Stimulated activated CD4-positive, alpha-beta T cell treated with anti-CD3 and anti-CD28 coated beads, Interleukin-4, amount 100 ng/mL, for 48 hours (primary cell): ENCODE measurements at places on chromosomes 5 and 9.

DNA sequence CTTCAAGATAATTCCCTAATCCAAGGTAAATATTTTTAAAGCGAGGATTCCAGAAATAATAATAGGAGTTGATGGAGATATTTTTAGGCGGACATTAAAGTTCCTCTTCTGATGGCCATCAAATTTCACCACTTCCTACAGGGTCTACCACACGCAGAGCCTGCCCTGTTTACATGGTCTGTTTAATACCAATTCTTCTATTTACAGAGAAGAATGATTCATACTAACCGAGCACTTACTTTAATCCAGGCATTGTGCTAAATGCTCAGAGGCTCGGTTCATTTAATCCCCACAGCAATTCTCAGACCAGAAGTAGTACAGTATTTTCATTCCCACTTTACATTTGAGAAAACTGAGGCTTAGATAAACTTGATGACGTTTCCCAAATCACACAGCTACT lies 3.0 kb upstream of the ITGA1 start:
- DNase-seq = no peak

DNA sequence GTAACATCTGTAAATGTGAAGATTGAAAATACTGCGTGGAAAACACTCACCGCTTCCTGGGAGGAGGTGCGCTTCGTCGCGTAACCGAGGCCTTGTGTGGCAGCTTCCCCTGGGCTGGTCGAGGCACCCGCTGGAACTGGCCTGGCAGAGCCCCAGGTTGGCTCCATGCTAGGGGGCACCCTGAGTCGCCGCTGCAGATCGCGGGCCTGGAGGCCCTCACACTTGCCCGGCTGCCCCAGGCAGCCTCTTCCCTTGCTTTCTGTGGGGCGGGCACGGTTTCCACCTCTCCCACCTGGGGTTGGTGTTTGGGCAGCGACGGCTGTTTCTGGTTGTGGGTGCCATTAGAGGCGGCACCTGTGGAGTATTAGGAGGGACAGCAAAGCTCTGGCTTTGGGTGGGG lies 852 bp downstream of the ZNF354C start:
- DNase-seq = no peak

DNA sequence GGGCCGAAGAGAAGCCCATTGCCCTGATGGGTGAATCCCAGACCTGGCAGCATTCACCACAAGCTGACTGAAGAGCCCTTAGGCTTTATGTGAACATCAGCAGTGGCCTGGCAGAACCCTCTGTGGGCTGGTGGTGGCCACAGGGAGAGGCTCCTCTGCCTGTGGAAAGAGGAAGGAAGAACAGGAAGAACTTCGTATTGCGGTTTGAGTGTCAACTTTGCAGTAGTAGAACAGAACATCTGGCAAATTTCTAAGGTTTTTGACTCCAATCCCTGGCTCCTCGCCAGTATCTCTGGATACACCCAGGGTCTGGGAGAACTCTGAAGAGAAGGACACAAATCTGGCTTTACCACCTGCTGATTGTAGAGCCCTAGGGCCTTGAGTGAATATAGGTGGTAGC lies 356.4 kb upstream of the GRAMD2B start:
- no peak for DNase-seq

GRCh38 chr9:119369680-119370366 lies 588 bp upstream of the BRINP1 start:
- no peak for DNase-seq

DNA sequence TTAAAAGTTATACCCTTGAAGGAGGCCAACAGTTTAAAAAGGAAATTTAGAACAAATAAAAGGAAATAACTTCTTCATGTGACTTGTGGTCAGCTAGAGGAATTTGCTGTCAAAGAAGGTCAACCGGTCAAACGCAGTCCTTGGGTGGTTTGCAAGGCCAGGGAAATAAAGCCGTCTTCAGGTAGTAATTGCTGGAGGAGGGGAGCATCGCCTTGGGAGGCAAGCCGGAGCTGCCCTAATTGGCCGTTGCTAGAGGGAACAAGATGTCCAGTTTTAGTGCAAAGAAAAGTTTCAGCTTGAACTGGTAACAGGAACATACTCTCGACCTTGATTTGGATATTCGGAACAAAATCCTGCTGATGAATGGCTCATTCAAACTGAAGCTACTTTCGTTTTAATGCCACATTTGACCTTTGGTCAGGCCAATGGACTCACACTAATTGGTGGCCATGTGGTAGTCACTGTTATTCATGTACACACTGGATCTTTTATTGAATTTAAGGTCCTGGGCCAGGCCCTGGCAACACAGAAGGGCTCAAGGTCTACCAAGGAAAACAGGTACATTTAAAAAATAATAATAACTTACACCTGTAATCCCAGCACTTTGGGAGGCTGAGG lies 47.0 kb upstream of the MYO10 start:
- no peak for DNase-seq

DNA sequence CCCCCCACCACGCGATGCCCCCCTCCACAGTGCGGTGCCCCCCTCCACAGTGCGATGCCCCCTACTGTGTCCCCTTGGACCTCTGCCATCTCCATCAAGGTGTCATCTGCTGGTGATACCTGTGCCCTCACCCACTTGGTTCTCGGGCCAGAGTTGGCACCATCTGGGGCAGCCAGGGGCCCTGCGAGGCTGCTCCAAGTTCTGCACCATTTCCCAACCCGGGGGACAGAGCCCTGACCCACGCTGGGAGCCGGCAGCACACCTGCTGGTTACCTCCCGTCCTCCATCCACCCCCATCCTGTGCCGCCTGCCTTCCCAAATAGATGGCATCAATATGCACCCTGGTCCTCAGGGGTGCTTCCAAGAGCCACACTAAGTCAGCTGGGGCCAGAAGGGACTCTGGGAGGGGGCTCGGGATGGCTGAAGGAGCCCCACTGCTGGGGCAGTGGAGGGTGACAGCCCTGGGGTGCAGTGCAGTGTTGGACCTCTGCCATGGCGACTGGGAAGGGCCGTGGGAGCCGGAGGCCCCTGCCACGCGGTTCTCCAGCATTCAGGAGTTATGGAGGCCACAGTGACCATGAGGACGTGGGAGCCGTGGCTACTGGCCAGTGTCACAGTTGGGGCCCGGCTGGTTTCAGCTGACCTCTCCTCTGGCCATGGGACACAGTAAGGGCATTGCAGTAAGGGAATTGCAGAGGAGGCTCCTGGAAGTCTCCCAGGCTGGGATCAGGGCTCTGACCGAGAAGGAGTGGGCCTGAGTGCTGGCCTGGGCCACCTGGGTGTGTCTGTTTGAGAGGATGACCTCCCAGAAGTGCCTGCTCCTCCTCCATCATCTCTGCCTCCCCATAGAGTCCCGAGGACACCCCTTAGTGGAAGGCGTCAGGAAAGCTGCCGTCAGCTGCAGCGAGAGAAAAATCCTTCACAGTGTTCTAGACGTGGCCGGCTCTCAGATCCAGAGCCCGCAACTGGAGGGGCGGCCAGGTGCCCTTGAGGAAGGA lies 44.2 kb upstream of the NOTCH1 start:
- DNase-seq = no peak

DNA sequence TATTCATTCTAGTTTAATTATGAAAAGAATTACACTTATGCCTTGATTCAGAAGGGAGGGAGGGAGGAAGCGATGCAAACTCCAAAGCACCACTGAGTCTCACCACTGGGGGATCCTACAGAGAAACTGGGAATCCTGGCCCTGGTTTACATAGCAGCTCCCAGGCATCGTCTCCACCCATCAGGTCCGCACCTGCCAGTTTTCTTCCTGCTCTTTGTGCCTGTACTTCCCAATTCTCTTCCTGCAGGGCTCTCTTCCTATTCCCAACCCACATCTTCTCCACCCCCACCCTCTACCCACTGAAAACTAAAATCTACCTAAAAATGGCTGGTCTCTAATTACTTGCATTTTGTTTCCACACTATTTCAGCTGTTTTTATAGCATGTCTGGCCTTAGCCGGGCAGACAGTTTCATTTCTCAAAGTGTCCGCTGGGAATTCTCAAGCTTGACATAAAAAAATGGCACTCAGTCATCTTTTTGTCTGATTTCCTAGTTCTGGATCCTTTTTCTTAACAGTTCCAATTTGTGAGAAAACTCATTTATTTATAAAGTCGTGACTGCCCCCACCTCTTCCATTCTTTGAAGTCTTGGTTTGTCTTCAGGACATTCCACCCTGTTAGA lies 1.6 kb upstream of the TNIP1 start:
- no peak for DNase-seq

DNA sequence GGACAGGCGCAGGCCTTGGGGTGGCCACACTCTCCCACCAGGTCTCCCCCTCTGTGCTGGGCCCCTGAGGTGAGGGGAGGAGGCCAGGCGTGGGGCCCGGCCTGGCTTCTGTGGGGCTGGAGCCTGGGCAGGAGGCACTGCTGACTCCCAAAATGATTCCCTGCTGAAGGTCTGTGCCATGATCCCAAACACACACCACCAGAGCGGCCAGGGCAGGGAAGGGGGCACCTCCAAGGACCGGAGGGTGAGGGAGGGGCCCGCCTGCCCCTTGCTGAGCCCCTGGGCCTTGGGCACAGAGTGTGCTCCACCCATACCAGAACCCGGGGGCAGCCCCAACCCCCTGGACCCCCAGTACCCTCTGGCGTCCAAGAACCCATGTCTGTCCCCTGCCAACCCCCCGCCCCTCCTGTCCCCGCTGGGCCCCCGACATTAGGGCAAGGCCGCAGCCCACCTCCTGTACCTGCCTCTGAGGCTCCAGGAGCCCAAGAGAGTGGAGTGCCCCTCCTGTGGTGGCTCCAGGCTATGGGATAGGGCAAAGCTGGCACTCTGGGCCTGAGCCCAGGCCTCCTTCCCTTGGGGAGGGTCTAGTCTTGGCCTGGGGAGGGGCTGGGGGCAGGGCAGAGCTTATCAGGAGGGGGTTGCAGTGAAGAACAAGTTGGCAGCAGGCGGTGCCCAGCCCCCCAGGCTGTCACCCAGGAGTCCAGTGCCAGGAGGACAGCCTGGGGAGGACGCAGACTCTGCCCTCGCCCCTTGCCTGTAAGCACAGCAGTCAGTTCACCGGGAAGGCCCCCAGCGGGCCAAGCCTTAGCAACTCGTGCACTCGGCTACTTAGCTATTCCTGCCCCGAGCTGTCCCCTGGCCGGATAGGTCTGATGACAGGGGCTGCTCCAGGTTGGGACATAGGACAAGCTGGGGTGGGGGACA lies 2.6 kb upstream of the EGFL7 start:
- DNase-seq = no peak

DNA sequence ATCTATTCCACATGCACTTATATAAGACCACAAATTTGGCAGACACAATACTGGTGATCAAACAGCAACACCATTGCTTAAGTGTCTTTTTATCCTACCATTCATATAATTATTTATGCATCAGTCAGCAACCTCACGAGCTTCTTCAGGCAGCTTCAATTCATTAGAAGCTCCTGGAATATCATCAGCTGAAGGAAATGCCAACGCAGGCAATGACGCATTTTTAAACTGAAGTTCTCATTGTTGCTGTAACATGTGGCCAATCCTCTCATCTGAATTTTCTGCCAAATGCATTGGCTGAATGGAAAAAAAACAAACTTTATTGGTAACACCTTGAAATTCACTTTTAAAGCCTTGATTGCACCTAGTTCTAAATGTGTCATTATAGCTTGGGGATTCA lies 376.4 kb upstream of the RGMB start:
- DNase-seq = no peak

DNA sequence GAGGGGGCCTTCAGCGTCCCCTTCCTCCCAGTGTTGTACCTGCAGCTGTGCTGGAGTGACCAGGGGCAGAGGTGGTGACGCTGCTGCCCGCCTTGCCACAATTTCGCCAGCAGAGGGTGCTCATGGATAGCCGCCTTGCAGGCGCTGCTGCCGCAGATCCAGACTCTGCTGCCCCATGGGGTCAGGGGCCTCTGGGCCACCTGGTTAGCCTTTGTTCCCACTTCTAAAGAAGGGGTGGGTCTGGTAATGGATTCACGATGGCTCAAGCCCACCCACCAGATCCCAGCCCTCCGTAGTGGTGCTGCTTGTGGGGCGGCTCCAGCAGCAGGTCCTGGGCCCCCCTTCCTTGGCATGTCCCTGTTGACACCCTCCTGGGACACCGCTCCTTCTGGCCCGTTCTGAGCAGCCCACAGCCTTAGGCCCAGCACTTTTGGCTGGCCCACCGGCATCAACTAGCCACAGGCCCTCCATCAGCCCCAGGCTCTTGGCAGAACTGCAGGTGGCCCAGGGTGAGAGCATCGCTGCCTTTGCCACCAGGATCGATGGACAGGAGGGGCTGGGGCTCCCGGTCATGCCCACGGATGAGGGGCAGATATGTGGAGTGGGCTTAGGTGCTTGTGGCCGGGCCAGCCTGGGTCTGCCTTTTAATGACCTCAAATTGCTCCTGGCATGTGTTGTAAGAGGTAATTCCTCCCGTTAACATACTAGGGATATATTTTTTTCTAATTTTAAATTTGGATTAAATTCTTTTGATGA lies 57.2 kb downstream of the COL5A1 start:
- peak; percentile 39 for DNase-seq
